ENCODE measurements at places on chromosomes 2 and 18.

DNA sequence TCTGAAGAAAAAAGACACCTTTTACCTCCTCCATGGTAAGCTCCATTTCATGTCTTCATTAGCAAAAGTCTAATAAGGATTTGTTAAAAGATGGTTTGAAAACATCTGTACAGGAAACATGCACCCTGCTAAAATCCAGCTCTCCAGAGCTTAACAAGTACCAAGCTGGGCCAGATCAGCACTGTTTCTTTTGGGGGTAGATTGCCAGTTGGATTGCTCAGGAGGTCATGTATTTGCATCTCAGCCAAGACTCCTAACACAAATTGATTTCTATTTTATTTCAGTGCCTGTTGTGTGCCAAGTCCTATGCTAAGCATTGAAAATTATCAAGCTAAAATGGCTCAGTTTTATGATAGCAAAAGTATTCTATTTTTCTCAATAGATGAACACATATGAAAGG lies 3.4 kb upstream of the TMEM182 start:
- DNase-seq = no peak

- DNase-seq = no peak
Measured at GRCh38 chr18:72727038-72727655, 140.6 kb downstream of the NETO1 start.

DNA sequence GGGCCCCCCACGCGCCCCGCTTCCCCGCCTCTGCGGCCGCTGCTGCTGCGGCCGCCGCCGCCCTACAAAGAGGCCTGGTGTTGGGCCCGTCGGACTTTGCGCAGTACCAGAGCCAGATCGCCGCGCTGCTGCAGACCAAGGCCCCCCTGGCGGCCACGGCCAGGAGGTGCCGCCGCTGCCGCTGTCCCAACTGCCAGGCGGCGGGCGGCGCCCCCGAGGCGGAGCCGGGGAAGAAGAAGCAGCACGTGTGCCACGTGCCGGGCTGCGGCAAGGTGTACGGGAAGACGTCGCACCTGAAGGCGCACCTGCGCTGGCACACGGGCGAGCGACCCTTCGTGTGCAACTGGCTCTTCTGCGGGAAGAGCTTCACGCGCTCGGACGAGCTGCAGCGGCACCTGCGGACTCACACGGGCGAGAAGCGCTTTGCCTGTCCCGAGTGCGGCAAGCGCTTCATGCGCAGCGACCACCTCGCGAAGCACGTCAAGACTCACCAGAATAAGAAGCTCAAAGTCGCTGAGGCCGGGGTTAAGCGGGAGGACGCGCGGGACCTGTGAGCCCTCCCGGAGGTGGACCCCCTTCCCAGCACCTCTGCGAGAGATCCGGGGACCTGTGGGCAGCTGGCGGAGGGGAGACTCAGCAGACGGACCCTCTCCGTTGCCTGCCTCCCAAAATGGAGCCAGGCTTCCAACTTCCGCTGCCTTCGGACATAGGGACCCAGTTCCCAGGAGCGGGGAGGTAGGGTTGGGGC lies 1.9 kb downstream of the SP5 start:
- no peak for DNase-seq

DNA sequence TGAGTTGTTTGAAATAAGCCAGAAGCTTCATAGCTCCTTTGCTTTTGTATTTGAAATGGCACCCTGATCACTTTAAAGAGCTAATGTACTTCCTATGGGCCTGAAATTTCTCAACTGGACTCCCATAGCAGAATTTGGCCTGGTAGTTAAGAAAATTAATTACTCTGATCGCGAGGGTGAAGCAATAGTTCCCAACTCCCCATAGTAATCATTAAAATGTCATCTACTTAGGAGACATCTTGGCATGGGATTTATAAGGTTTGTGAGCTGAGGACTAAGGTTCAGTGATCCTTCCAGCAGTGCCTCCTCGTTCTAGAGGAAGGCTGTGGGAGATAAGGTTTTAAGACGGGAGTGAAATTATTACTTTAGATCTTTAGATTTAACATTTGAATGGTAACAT lies 581.0 kb downstream of the ARHGAP15 start:
- DNase-seq = no peak

GRCh38 chr2:113910110-113910717 lies 20.3 kb downstream of the ACTR3 start:
- no peak for DNase-seq

DNA sequence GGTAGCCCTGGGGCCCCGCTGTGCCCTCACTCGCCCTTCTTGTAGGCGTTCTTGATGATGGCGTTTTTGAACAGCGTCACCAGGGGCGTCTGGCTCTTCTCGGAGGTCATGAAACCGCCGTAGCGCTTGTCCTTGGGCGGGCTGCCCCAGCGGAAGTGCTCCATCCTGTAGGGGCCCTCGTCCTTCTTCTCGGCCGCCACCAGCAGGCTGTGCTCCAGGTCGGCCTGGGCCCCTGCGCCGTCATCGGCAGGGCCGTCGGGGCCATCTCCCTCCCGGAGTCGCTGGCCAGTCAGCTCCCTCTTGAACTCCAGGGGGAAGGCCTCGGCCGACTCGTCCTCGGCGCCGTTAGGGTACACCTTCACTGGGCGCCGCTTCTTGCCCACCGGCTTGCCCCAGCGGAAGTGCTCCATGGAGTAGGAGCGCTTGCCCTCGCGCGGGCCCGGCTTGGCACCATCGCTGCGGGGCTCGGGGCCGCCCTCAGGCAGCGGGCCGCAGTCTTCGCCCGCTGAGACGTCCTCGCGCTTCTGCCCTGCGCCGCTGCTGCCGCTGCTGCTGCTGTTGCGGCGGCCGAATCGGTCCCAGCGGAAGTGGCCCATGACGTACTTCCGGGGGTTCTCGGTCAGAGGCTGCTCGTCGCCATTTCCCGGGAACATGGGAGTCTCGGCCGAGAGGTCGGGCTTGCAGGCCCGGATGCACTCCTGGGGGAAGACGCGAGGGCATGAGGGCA lies 7.2 kb downstream of the POMC start:
- peak; percentile 68 for DNase-seq

DNA sequence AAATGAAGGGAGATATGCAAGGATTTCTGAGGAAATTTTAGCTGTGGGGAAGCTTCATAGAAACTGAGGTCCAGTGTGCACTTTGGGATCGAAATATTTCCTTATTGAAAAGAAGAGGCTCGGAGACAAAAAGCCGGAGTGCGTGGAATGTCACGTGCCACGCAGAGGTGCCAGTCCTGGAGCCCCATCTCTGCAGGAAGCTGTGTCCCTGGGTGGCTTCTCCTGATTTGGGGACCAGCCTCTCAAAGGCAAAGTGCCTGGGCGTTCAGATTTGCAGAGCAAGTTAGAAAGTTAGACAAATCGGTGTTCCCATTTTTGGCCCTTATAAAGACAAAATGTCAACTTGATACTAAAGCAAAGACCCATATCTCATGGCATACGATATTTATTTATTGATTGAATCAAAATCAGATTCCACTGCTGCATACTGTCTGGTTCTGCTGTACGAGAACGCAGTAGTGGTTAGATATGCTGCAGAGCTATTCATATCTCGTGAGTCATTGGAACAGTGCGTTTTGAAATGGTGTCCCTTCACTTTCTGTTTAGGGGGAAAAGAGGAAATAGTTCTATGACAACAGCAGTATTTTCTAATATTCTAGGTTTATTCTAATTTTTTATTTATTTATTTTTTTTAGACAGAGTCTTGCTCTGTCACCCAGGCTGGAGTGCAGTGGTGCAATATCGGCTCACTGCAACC lies 9.1 kb upstream of the ATG16L1 start:
- no peak for DNase-seq

GRCh38 chr2:81396417-81397019 lies 1092.0 kb upstream of the LRRTM1 start:
- DNase-seq = no peak

DNA sequence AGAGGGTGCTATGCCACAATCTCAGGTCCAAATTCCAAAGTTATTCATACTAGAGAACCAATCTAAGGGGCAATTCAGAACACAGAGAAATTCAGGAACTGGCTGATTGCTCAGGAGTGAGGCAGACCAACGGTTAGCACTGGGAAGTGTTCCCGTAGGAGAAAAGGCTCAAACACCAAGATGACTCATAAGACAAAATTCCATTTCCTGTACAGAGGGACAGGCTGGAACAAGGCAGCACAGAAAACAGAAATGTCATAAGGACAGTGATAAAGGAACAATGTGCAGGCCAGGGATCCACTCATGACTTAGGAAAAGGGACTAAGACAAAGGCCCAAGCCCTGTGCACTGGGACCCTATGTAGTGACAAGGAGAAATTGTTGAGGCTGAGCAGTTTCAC lies 54.2 kb downstream of the PDE1A start:
- no peak for DNase-seq

GRCh38 chr2:207136874-207137273 lies 28.9 kb downstream of the KLF7 start:
- no peak for DNase-seq

DNA sequence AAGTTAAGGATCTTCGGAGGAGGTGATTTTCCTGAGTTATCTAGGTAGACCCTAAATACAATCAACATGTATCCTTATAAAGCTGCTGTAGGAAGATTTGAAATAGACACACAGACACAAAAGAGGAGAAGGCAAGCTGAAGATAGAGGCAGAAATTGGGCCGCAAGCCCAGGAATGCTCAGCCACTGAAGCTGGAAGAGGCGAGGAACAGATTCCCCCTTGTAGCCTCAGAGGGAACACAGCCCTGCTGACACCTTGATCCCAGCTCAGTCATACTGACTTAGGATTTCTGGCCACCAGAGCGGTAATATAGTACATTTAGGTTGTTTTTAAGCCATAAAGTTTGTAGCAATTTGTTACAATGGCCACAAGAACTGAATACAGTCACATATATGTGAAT lies 90.9 kb downstream of the ETAA1 start:
- no peak for DNase-seq

GRCh38 chr2:152166633-152167032 lies 8.9 kb downstream of the STAM2 start:
- no peak for DNase-seq

- no peak for DNase-seq
Measured at GRCh38 chr2:45777996-45778719, 126.7 kb downstream of the PRKCE start.

GRCh38 chr18:41593171-41593675 lies 361.8 kb upstream of the PIK3C3 start:
- DNase-seq = no peak

GRCh38 chr2:33110461-33110860 lies 163.7 kb downstream of the LTBP1 start:
- DNase-seq = no peak

DNA sequence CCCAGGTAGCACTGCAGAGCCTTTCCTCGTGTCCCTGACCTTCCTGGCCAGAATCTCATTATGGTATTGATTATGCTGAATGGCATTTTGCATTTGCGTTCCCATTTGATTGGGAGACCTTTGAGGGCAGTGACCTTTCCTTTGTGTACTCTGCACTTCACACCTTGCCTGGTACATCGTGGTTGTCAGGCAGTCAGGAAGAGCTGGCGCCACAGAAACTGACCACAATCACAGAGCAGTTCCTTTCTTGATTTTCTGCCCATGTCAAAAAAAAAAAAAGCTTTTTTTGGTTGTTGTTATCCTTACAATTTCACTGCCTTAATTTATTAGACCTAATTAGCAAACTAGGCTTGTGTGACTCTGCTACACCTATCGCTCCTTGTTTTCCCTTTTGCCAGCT lies 8.9 kb upstream of the KLHL29 start:
- DNase-seq = no peak

- DNase-seq = no peak
Measured at GRCh38 chr18:27185025-27185763, at the start of gene CHST9. Gene CHST9 (minus strand): TSS chr18:27185308. CDS start chr18:27142809, 42,499 bp downstream.

- DNase-seq = no peak
Measured at GRCh38 chr2:156585457-156585856, 149.3 kb downstream of the GPD2 start.

GRCh38 chr2:157427003-157427921 lies 16.6 kb downstream of the CYTIP start:
- DNase-seq = no peak

DNA sequence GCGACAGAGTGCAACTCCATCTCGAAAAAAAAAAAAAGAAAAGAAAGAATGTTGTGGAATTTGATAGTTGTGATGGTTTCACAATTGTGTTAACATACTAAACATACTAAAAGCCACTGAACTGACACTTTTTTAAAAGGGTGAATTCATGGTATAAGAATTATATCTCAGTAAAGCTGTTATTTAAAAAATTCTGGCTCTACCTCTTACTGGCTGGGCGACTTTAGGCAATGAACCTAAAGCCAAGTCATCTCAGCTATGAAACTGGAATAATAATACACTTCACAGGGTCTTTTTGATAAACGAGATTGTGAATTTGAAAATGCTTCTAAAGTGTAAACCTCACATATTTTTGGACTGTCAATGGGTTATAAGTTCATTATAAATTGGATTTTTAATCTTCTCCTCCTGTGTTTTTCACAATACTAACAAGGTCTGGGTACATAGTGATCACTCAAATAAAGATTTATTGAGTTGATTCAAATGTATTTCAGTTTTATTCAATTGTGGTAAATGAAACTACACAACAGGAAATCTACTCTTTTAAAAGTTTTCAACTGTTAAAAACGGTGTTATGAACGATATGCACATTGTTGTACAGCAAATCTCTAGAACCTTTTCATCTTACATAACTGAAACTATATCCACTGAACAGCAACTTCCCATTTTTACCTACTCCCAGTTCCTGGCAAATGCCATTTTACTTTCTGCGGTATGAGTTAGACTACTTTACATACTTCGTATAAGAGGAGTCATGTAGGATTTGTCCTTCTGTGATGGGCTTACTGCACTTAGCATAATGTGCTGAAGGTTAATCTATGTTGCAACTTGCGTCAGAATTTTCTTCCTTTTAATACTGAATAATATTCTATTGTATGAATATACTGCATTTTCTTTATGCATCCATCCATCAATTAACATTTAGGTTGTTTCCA lies 43.0 kb upstream of the GTF2A1L start:
- DNase-seq = no peak

- no peak for DNase-seq
Measured at GRCh38 chr2:224885836-224886547, 156.3 kb downstream of the DOCK10 start.

DNA sequence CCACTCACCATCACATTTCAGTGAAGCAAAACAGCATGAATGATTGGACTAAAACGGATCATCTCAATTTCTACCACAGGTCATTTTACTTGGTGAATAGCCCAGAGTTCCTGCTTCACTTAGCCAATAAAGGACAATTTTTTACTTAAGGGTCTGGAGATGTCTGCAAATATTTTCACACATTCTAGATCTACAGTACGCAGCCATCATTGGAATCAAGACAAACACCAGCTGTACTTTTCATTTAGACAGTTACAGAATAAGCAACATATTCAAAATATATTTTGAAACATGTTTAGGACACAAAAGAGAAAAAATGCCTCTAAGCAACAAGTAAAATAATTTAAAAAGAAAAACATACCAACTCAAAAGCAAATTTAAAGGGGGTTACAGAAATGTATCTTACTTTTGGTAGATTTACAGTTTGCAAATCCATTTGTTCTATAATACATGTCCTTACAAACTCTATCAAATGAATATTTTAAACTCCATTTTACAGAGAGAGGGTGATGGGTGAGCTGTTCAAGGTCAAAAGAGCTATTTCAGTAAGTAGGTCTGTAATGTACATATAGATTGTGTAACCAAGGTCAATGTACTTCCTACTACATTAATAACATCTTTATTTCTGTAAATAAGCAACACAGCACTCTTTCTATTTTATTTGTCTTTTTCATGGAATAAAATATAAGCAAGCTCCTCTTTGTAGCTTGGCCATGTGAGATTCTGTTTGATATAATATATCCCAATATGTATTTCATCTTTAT lies 13.4 kb downstream of the PPP1R1C start:
- no peak for DNase-seq

- no peak for DNase-seq
Measured at GRCh38 chr2:54473851-54474250, 17.7 kb downstream of the SPTBN1 start.

Data from NK-92 treated with Interleukin-12 subunit alpha and Interleukin-12 subunit beta, amount 100 ng/mL, for 24 hours (cell line).